ENCODE measurements at places on chromosomes 1 and 21.

- DNase-seq, result no peak
Observed at GRCh38 chr1:164155347-164155746, 403.6 kb upstream of the PBX1 start.

- DNase-seq, result no peak
Observed at GRCh38 chr1:45994423-45994822, 138.0 kb downstream of the PIK3R3 start.

GRCh38 chr1:37704966-37705365 lies 12.7 kb downstream of the CDCA8 start:
- DNase-seq, result no peak

DNA sequence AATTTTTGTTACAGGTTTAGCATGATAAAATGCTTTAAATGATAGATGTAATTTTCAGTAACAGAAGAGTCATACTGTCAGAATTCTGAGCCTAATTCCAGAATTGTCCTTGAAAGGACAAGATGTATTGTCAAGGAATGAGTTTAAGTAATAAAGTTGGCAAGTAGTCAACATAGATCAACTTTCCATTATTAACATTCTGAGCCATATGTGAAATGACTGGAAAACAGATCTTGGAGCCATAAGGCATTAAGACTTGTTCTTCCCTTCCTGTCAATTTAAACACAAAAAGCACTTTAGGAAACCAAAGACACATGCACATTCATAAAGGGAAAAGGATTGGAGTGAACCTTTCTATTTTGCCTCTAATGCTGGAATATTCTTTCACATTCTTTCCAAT lies 107.0 kb downstream of the ODF2L start:
- no peak for DNase-seq

DNA sequence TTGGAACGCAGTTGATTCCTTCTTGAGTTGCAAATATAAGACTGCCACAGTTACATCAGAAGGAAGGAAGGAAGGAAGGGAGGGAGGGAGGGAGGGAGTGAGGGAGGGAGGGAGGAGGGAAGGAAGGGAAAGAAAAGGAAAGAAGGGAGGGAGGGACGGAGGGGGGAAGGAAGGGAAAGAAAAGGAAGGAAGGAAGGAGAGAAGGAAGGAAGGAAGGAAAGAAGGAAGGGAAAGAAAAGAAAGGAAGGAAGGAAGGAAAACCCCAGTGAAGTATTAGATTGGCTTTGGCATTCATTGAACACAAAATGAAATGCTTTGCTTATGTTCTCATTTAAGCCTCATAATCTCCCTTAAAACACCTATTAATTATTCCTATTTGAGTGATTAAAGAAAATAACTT lies 6.4 kb upstream of the WDR47 start:
- DNase-seq, result no peak

DNA sequence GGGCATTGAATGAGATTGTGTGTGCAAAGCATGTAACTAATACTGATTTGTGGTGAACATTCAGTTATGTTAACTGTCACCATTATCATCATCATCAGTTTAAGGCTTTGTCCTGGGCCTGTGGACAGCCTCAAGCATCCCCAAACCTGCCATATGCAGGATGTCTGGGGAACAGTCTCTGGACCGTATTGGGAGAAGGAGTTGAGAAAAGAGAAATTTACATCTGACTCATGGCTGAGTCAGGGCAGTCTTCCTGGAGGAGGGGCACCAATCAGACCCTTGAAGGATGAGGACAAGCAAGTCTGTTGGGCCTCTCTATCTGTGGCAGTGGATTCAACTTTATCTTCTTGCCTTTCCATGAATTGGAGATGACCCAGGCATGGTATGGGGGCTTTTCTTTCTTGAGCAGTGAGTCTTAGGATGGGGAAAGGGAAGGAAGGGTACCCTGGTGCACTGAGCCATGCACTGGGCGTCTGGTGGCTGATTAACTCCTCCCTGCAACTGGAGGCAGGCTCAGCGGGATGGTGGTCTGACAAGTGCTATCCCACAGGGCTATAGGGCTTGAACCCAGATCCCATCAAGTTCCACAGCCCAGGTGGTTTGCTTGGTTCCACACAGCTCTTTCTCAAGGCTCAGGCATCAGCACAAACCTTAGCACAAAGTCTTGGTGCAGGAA lies 2.9 kb downstream of the PADI3 start:
- DNase-seq, result no peak

DNA sequence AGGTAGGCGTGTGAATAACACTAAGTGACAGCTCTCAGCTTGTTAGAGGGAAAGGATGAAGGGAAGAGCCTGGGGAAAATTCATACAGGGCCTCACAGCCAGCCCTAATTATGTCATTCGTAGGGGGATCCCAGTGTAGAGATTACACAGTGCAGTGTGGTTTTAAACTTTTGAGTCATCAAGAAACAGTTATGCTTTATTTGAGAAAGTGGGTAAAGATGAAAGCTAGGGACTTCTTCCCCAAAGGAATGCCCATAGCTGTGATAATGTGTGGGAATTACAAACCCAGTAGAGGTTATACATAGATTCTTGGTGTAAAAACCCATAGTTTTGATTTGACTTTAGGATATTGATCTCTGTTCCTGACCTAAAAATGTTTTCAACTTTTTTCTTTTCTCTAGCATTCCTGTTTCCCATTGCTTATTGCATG lies 1.9 kb downstream of the TTF2 start:
- DNase-seq, result no peak

- no peak for DNase-seq
Observed at GRCh38 chr1:100510451-100510850, 27.5 kb upstream of the GPR88 start.

DNA sequence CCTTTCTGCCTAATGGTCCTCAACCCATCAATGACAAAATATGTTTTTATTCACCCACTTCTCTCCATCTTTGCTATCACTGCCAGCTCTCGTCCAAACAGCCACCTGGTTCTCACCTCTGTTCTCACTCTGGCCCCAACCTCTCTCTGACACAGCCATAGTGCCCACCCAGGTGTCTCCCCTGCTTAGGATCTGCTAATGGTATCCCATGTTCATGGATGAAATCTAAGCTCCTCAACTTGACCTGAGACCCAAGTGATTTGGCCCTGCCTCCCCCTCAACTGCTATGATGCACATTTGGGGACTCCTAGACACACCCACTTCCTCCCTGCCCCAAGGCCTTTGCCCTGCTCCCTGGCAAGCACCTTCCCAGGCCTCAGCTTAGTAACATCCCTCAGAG lies 25.9 kb downstream of the KIF17 start:
- no peak for DNase-seq

- no peak for DNase-seq
Observed at GRCh38 chr1:233497679-233498078, 116.2 kb upstream of the KCNK1 start.

DNA sequence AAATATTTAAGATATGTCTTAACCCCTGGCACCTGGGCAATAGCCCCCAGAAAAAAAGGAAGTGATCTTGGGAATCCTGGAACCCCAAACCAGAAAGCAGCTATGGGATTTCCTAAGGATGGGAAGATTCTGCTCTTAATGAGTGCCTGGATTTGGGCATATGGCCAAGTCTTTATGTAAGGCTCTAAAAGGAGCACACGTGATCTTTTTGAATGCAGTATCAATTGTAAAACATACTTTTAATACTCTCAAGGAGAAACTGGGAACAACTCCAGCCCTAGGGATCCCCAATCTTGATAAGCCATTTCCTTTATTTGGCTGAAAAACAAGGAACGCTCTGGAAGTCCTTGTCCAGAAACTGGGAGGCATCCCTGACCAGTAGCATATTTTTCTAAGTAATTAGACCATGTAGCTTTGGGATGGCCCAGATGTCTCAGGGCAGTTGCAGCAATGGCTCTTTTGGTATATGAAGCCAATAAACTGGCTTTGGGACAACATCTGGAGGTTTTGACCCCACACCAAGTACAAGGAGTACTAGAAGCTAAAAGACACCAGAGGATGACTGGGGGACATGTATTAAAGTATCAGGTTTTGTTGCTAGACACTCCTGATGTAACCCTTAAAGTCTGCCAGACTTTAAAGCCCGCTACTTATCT lies 80.9 kb upstream of the KIAA0040 start:
- DNase-seq, result no peak

- no peak for DNase-seq
Observed at GRCh38 chr1:12661606-12662219, 17.8 kb downstream of the AADACL4 start.

DNA sequence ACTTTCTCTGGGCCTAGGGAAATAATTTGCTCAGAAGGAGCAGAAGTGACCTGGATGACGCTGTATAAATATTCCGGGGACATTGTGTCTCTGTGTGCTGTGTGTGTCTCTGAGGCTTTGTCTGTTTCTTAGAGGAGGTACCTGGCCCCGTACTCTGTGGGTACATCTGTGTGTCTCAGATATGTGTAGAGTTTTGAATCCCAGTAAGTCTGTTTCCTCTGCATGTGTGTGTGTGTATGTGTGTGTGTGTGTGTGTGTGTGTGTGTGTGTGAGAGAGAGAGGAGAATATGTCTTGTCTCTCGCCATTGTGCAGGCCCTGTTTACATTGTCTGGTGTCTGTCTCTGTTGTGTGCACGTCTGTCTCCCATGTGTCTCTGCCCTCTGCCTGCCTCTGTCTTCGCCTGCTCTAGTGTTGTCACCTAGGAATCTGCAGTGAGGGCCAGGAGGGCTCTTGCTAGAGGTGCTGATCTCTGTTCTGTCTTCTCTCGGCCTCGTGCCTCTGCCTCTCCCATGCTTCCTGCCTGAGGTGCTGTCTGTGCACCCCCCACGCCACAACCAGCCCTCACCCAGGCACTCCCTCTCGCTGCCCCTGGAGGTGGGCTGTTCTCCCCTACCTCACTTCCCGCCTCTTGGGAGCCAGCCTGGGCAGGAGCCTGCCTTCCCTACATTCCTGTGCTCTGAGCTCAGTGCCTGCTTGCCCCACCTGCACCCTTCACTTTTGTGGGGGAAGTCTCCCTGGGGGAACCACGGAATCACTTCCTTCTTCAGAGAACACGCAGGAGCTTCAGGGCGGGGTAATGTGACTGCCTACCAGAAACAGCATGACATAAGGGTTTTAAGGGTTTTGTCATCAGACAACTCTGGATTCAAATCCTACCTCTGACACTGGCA lies 5.9 kb downstream of the MAP7D1 start:
- no peak for DNase-seq

- peak; percentile 54 for DNase-seq
Observed at GRCh38 chr1:201941420-201942128, 4.8 kb downstream of the LMOD1 start.

DNA sequence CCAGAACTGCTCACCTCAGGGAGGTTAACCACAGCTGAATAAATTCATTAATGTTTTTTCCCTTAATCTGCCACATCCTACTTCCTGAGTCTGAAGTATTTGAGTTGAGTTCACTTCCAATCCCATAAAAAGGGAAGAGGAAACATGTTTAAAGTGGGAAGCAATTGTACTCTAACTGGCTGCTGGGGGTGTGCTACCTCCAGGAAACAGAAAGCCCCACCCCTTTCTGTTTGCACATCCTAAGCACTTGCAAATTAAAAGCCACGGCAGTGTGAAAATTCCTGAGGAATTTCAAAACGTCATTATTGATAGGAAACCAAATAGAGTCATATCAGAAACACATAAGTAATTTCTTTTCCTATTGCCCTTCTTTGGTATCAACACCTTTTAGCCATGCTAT lies 307.0 kb upstream of the NR5A2 start:
- DNase-seq, result no peak

GRCh38 chr1:206821493-206821892 lies 43.9 kb upstream of the IL20 start:
- DNase-seq, result no peak

DNA sequence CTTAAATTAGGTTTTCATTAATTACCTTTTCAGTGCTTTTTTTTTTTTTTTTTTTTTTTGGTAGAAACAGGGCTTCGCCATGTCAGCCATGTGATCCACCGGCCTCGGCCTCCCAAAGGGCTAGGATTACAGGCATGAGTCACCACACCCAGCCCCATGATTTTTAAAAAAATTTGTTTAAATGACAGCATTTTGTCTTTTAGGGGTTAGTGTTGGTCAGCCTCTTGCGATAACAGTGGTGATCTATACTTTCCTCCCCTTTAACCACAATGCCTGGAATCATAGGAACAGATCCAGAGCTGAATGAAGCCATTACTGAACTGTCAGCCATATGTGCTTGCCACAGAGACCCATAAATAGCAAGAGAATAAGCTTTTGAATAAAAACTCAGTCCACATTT lies 73.9 kb downstream of the CACHD1 start:
- no peak for DNase-seq

DNA sequence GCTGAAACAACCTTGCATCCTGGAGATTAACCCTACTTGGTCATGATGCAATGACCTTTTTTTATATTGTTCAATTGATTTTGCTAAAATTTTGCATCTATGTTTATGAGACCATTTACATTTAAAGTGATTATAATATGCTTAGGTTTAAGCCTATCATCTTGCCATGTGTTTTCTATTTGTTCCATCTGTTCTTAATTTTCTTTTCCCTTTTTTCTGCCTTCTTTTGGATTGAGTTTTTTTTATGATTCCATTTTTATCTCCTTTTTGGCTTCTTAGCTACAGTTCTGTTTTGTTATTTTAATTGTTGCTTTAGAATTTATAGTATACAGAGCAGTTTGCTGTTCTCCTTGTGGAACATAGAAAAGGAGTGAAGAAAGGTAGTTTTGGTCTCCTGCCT lies 385.1 kb upstream of the USP24 start:
- no peak for DNase-seq

DNA sequence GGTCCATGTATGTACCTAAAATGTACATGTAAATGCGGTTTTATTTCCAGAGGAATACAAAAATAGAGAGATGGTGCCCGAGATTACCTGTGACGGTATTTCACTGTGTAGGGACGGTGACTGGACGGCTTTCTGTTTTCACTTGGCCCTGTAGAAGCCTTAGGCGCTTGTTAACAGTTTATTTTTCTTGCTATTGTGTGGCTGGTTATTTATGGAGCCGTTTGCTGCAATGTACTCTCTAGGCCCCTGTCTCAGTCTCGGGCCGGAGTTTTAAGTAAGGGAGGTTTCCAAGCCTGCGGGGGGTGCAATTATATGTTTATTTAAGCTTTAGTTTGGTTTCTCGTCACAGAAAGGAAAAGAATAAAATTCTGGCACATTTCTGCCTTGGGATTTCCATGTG lies 413 bp downstream of the EFCAB7 start:
- no peak for DNase-seq

DNA sequence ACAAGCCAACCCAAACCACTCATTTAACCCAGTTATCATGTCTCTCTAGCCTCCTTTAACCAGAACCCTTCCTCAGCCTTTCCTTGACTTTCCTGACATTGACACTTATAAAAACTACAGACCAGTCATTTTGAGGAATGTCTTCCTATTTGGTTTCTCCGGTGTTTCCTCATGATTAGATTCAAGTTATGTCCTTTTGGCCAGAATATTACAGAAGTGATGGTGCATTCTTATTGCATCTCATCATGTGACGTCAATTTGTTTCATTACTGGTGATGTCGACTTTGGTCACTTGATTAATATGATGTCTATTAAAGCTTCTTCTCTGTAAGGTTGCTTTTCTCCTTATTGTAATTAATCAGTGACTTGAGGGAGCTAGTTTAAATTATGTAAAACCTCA lies 6.1 kb upstream of the RCSD1 start:
- DNase-seq, result no peak

GRCh38 chr1:202270871-202271326 lies 70.8 kb downstream of the UBE2T start:
- no peak for DNase-seq

GRCh38 chr1:160007577-160008200 lies 24.1 kb downstream of the PIGM start:
- DNase-seq, result no peak
